NCI-H1436 (cell line): ENCODE measurements at places on chromosomes 1 and 21.

GRCh38 chr1:162389021-162389818 is 7.7 kb downstream of the C1orf226 start:
- DNase-seq: no peak

DNA sequence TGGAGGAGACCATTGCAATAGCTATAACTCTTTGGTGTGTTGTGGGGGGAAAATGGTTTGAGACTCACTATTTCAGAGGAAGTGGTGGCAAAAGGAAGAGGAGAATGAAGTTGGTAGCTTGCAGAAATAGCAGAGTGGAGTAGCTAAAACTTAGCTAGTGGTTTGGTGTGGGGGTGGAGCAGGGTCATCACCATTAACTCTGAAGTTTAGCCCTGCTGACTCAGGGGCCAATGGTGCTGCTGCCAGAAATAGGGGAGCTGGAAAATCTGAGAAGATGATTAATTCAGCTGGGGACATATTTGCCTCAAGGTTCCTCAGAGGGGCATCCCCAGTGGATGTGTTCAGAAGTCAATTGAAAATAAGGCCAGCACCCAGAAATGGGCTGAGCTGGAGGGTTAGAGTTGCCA is 65.4 kb downstream of the RUNX1 start:
- DNase-seq: no peak

GRCh38 chr1:61450454-61450853 is 274.5 kb downstream of the TM2D1 start:
- no peak for DNase-seq

DNA sequence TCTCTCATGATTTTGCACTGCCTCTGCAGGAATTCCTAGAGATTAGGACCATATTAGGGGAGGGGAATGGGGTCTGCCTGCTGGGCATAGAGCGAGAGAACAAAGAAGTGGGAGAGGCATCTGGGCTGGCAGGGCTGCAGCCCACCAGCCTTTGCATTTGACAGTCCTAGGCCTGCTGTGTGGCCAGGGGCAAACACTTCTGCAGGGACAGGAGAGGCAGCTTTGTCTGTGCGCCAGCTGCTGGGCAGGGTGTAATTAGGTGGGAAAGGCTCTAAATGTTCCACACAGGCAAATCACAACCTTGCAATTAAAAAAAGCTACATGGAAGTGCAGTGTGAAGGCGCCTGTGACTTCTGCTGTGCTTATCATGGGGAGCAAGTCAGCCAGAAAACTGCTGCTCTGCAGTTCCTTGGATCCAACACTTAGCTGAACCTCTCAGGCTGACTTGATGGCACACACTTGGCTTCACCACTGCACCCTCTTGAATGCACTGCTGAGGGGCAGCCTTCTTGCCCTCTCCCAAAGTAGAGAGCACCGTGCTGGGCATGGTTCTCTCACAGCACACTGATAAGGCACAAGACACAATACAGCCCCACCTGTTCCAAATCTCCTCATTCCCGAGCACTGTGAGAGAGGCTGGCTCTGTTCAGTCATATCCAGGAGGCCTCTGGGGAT is 73.6 kb upstream of the TLR5 start:
- peak; percentile 10 for DNase-seq

DNA sequence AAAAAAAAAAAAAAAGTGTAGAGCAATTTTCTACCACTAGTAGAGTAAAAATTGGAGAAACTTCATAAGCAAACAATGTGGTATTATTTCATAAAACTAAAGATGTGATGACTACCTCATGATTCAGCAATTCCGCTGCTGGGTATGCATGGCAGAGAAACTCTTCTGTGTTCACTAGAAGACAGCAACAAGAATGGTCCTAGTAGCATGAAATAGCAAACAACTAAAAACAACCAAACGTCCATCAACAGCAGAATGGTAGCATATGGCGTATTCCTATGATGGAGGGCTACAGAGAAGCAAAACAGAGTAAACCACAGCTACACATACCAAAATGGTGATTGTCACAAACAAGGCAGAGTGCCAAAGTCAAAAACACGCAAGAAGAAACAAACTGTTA is 18.9 kb downstream of the HTR1D start:
- DNase-seq: no peak

- no peak for DNase-seq
These were observed 158.4 kb downstream of the TRABD2B start for GRCh38 chr1:47838562-47839432.

- DNase-seq: no peak
These were observed 1563.7 kb downstream of the NCAM2 start for GRCh38 chr21:22561946-22562345.

GRCh38 chr21:25283720-25284119 is 323.6 kb downstream of the MRPL39 start:
- no peak for DNase-seq

GRCh38 chr1:208280681-208281450 is 36.7 kb upstream of the PLXNA2 start:
- DNase-seq: no peak

DNA sequence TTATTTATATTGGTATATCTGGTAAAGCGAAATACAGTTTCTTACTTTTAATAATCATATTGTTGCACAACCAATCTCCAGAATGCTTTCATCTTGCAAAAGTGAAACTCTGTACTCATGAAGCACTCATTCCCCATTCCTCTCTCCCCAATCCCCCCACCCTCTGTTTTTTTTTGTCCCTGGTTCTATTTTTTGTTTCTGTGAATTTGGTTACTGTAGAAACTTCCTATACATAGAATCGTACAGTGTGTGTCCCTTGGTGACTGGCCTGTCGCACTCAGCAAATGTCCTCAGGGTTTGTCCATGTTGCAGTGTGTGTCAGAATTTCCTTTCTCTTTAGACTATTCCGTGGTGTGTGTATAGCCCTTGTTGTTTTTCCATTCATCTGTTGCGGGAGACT is 7.9 kb upstream of the NLRP3 start:
- no peak for DNase-seq

- DNase-seq: no peak
These were observed 37.5 kb downstream of the LRRC3 start for GRCh38 chr21:44492567-44493385.

- DNase-seq: peak; percentile 40
These were observed 80.3 kb upstream of the ARTN start for GRCh38 chr1:43853161-43853921.

DNA sequence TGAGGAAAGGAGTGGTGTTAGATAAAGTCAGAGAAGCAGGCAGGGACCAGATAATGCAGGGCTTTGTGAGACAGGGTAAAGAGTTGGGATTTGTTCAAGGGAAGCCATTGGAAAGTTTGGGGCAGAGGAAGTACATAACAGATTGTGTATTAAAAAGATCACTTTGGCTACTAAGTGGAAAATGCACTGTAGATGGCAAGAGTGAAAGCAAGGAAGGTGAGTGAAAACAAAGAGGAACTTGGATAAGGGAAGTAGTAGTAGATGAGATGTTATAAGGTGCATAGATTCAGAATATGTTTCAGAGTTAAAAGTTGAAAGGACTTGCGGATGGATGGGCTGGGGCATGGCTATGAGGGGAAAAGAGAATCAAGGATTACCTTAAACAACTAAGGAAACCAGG is 17.4 kb downstream of the MRPL39 start:
- no peak for DNase-seq

DNA sequence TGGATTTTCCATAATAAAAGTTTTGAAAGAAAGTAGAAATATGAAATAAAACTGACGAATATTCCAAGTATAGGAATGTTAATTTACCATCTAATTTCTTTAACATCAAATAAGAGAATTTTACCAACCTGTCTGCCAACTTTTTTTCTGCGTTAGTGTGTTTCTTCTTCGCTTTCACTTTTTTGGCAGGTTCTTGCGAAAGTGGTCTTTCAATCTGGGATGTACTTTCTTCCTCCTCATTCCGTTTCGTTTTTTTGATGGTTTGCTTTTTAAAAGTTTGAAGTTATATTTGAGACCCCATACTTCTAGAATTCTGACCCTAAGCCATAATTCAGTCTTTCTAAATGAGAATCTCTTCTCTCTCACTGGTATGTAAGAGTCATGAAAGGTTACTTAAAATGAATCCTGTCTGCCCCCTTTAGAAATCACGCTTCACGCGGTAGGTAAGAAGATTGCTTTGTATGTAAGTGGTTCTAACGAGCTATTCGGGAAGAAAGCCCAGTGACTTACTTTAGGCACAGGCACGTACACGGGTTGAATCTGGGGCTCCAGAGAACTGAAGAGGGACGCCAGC is 580 bp downstream of the RBM34 start:
- DNase-seq: peak; percentile 36

DNA sequence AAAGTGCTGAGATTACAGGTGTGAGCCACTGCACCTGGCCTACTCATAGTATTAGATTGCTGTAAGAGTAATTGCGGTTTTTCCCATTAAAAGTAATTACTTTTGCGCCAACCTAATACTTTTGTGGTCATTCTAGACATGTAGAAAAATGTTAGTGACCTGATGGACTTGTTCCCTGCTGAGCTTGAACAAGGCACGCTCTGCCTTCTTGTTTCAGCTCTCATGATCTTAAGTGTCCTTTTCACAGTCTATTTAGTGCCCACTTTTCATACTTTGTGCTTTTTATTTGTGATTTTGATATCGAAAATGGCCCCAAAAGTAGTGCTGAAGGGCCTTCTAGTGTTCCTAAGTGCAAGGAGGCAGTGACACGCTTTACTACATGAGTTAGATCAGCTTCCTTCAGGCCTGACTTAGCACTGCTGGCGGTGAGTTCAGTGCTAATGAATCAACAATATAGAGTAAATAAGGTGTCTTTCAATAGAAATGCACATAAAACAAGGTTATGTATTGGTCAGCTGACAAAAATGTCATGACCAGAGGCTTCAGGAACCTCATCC is 5.6 kb upstream of the RD3 start:
- no peak for DNase-seq

DNA sequence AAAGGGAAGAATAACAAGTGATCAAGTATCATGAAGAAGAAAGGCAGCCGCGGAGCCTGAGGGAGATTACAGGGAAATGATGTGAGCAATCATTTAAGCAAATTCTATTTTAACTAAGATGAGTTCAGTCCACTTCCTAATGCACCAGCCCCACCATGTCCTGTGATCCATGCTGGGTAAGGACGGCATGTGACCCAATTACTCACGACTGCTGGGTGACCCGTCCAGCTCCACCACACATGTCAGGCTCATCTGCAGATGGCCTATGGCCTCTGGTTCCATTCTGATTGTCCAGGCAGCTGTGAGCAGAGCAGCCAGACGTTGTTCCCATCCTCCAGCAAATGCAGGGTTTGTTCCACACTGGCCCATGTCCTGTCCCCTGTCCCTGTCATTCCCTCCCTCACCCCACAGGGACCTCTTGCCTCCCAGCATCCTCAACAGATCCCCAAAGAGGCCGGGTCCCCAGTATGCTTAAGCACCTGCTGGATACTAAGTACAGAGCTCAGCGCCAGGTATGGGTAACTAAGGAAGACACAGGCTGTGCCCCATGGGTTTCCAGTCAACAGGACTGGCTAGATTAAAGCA is 87.9 kb downstream of the MATN1 start:
- DNase-seq: no peak

DNA sequence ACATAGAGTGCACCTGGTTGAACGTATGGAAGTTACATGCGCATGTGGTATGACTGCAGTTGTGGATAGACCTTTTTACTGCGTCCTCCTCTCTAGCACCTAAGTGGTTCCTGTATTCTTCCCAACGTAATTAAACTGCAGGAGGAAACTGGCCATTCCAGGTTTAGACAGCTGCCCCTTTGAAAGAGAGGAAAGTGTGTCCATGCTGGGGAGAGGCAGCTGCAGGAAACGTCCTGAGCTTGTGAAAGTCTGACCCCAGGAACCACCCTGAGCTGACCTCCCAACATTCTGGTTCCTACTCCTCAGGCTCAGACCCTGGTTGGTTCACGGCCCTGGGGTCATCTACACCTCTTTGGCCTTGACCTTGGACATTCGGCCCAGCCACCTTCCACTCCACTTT is 309.3 kb downstream of the DISC1 start:
- no peak for DNase-seq

- DNase-seq: no peak
These were observed 111.8 kb upstream of the KIAA1614 start for GRCh38 chr1:180800945-180801344.

GRCh38 chr1:82722608-82723007 is 921.9 kb downstream of the ADGRL2 start:
- DNase-seq: no peak

DNA sequence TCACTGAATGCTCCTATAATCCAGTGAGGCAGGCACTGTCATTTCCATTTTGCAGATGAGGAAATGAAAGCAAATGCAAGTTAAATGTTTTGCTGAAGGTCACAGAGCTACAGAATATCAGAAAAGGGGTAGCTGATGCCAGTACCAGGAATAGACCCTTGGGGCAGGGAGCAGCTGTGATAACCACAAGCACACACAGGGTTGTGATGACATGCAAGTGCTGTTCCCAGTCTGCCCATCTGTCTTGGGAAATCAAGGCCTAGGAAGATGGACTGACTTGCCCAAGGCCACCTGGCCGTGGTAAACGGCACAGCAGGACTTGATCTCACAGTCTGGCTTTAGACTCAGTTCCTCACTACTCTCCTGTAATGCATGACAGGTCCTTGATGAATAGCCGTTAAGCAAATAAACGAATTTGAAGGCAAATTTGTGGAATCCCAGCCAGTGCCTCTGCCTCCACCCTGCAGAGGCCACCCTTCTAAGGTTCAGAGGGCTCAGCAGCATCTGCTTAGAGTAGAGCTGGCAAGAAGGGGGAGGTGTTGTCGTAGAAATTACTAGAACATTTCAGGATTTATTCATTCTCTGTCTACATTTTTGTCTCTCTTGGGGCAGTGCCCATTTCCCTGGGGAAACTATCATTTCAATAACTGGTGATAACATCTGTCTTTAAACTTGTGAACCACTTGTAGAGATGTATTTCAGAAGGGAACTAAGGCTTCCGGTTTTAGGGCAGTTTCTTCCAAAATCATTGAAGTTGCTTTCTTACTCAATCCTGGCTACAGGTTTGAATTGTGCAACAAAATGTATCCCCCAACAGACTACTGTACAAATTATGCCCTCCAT is 53.2 kb upstream of the MRPS6 start:
- DNase-seq: no peak

DNA sequence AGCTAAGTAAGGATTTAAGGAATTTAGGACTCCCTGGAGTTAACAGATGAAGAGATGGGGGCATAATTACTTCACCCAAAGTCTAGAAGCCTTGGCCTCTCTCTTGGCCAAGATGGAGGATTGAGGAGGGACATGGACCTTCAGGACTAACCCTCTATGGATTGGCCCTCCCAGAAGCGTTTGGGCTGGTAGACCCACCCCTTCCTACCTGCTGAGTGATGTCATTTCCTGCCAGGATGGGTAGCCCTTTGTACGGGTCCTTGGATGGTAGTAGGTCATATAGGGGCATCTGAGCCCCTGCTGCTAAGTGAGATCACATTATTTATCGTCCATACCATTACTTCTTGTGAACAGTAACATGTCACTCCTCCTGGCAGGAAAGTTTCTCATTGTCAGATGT is 17.7 kb downstream of the LURAP1 start:
- no peak for DNase-seq

GRCh38 chr1:22709227-22709626 is 1.4 kb upstream of the EPHB2 start:
- DNase-seq: no peak
